ENCODE measurements at places on chromosomes 12 and 14. TPM values are rescaled to one million over a fixed set of nuclear protein-coding genes. Genes with fewer than 3 reads are reported as not detected.

The CLEC14A gene
- total RNA-seq: 19.6 TPM

The FAM90A1 gene
- not detected for total RNA-seq

The MYH6 gene
- 245 TPM for total RNA-seq

The ACSM4 gene
- not detected for total RNA-seq

The HSPA2 gene
- total RNA-seq: 65.6 TPM

The IFI27L1 gene
- 8.2 TPM for total RNA-seq

- no peak overlapping the region for H3K4me3 ChIP-seq
- no peak for DNase-seq
- no peaks in the 10 kb centered on the region for H3K36me3 ChIP-seq
- peaks cover 13% of the 10 kb centered on the region for H3K4me1 ChIP-seq
- H3K27ac ChIP-seq: no peak overlapping the region
Observed at GRCh38 chr12:123132951-123133619, 17.8 kb downstream of the PITPNM2 start.

- H3K36me3 ChIP-seq: peaks cover 33% of the 10 kb centered on the region
- H3K4me1 ChIP-seq: peaks cover 40% of the 10 kb centered on the region
- peak; percentile 21 for DNase-seq
- H3K4me3 ChIP-seq: peak overlapping the region; percentile 91
- H3K27me3 ChIP-seq: no peaks in the 10 kb centered on the region
Observed at GRCh38 chr14:88551980-88552431, 2.8 kb downstream of the PTPN21 start.

GRCh38 chr14:54737132-54737711 is 165.4 kb downstream of the GCH1 start:
- peaks cover 32% of the 10 kb centered on the region for H3K4me1 ChIP-seq
- H3K36me3 ChIP-seq: peaks cover 6% of the 10 kb centered on the region
- H3K4me3 ChIP-seq: no peak overlapping the region
- no peak for DNase-seq
- no peaks in the 10 kb centered on the region for H3K27me3 ChIP-seq
- peak overlapping the region; percentile 65 for H3K27ac ChIP-seq

DNA sequence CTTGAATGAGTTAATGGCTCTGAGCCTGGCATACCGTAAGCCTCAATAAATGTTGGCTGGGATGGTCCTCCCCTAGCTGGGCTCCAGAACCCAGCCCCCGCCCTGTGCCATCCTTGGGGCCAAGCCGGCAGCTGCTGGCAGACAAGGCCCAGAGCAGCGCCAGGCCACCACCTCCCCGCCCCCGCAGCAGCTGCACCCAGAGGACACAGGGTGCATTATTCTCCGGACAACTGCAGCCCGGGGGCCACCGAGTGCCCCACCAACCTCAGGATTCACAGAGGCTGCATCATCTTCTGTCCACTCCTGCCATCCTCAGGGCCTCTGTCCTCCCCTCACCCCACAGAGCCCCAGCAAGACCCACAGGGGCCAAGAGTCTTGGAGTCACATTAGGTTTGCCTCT is 92.7 kb downstream of the NCOR2 start:
- peak overlapping the region; percentile 46 for H3K27ac ChIP-seq
- H3K4me1 ChIP-seq: peaks cover 18% of the 10 kb centered on the region
- DNase-seq: peak; percentile 87
- peaks cover 60% of the 10 kb centered on the region for H3K36me3 ChIP-seq
- H3K4me3 ChIP-seq: no peak overlapping the region
- no peaks in the 10 kb centered on the region for H3K27me3 ChIP-seq

DNA sequence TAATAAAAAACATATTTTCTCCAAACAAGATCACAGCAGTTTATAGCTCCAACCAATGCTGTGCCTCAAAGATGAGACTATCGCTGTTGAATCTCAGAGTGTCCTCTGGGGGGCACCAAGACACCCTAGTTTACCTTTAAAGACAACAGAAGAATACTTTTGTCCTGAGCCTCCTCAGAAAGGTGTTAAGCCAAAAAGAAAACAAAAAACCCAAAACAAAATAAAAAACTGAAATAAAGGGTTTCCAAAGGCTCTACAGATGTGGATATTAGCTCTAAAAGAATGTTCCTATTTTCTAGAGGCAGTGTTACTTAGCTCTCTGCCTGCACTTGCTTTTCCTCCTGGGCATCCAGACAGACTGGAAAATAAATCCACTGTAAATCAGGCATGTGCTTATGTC is 86.9 kb upstream of the TTC7B start:
- H3K36me3 ChIP-seq: no peaks in the 10 kb centered on the region
- DNase-seq: no peak
- H3K4me1 ChIP-seq: no peaks in the 10 kb centered on the region
- no peak overlapping the region for H3K27ac ChIP-seq
- no peak overlapping the region for H3K4me3 ChIP-seq

- no peak overlapping the region for H3K4me3 ChIP-seq
- no peaks in the 10 kb centered on the region for H3K27me3 ChIP-seq
- no peak overlapping the region for H3K27ac ChIP-seq
- H3K36me3 ChIP-seq: no peaks in the 10 kb centered on the region
- no peak for DNase-seq
Observed at GRCh38 chr14:84591827-84592445, 938.0 kb upstream of the FLRT2 start.

DNA sequence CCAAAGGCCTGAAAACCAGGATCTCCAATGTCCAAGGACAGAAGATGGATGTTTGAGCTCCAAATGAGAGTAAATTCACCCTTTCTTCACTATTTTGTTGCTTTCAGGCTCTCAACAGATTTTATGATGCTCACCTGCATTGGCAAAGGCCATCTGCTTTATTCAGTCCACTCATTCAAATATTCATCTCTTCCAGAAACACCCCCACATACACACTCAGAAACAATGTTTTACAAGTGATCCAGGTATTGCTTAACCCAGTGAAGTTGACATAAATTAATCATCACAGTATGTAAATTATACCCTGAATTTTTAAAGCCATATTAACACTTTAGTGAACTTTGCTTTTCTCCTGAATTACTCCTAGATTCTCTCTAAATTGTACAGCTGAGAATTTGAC is 63.3 kb downstream of the DUSP6 start:
- no peaks in the 10 kb centered on the region for H3K36me3 ChIP-seq
- H3K4me3 ChIP-seq: no peak overlapping the region
- no peak overlapping the region for H3K27ac ChIP-seq
- no peak for DNase-seq

GRCh38 chr12:67843257-67843656 is 146.0 kb upstream of the IFNG-AS1 start:
- H3K4me1 ChIP-seq: no peaks in the 10 kb centered on the region
- no peak overlapping the region for H3K4me3 ChIP-seq
- H3K36me3 ChIP-seq: no peaks in the 10 kb centered on the region
- no peak for DNase-seq
- H3K27ac ChIP-seq: no peak overlapping the region
- no peaks in the 10 kb centered on the region for H3K27me3 ChIP-seq

GRCh38 chr12:90905691-90906370 is 49.1 kb downstream of the CCER1 start:
- H3K4me1 ChIP-seq: no peaks in the 10 kb centered on the region
- DNase-seq: no peak
- H3K27me3 ChIP-seq: no peaks in the 10 kb centered on the region
- no peak overlapping the region for H3K27ac ChIP-seq
- H3K36me3 ChIP-seq: no peaks in the 10 kb centered on the region

DNA sequence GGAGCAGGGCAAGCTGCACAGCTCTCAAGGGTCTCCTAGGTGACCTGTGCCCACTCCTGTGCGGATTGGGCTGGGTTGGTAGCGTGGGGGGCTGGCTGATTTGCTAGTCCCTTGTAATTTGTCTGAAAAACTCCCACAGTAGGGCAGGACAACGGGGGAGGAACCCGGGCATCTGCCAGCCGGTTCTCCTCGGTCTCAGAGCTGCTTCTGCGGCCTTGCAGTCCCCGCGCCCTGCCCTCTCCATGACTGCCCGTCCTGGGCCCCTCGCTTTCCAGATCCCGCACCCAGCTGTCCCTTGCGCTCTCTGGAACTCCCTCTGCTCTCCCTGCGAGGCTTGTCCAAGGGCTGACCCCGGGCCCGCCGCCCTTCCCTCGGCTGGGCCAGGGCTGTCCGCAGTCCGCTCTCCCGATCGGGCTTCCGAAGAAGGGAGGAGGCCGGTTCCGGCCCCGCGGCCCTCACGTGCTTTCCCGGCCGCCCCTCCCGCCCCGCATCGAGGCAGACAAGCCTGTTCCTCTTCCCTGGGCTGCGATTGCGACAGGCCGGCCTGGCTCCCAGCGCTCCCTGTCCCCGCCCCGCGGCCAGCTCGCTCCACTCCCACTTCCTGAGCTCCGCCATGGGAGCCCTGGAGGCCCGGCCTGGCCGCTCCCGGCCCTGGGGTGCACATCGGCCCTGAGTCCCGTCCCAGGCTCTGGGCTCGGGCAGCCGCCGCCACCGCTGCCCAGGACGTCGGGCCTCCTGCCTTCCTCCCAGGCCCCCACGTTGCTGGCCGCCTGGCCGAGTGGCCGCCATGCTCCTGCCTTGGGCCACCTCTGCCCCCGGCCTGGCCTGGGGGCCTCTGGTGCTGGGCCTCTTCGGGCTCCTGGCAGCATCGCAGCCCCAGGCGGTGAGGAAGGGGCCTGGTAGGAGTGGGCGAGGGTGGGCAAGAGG is at the start of gene LTBR:
LTBR (plus strand) TSS at position 591 of the 927 bp plus-strand sequence; CDS start at position 788, 197 bp downstream.
- H3K36me3 ChIP-seq: peaks cover 13% of the 10 kb centered on the region
- H3K4me1 ChIP-seq: peaks cover 28% of the 10 kb centered on the region
- no peaks in the 10 kb centered on the region for H3K27me3 ChIP-seq

Measured in psoas muscle (tissue), 8 donors.